ENCODE measurements at places on chromosomes 12 and 14. TPM values are rescaled to one million over a fixed set of nuclear protein-coding genes. Genes with fewer than 3 reads are reported as not detected.

Gene STAB2
- total RNA-seq = not detected

Gene PRPH
- not detected for total RNA-seq

Gene CMKLR1
- not detected for total RNA-seq

Gene SPIC
- not detected for total RNA-seq

Gene OXA1L
- 42.9 TPM for total RNA-seq

Gene NFATC4
- total RNA-seq = 14.6 TPM

Gene YY1
- total RNA-seq = 41.1 TPM

Gene PTPRO
- total RNA-seq = 0.91 TPM

Gene MFAP5
- total RNA-seq = 2.3 TPM

Gene SLC6A13
- not detected for total RNA-seq

Gene PUS1
- 14.3 TPM for total RNA-seq

Gene CLEC4E
- not detected for total RNA-seq

Gene STRN3
- total RNA-seq = 26.8 TPM

Gene MGAT4C
- not detected for total RNA-seq

Gene AQP6
- total RNA-seq = not detected

Gene ASCL1
- not detected for total RNA-seq

Gene MYH6
- total RNA-seq = not detected

Gene FOXM1
- total RNA-seq = 66.4 TPM

Gene C12orf50
- total RNA-seq = not detected

Gene MYF5
- not detected for total RNA-seq

Gene KCNH5
- total RNA-seq = not detected

Gene DENND5B
- total RNA-seq = 18.3 TPM

Gene CRIP2
- 3.8 TPM for total RNA-seq

Gene CCDC197
- not detected for total RNA-seq

Gene FAM186B
- 0.06 TPM for total RNA-seq

Gene TRHDE
- total RNA-seq = 29.5 TPM

Gene CLEC12A
- not detected for total RNA-seq

Gene ANKRD33
- total RNA-seq = not detected

Gene PPFIA2
- 0.47 TPM for total RNA-seq

Gene SCN8A
- total RNA-seq = 4.3 TPM

Gene ABHD12B
- not detected for total RNA-seq

Gene TMEM179
- total RNA-seq = not detected

Gene FOXN4
- not detected for total RNA-seq

Gene ACSM4
- total RNA-seq = not detected

Gene COL2A1
- total RNA-seq = not detected

Gene ITFG2
- 22.7 TPM for total RNA-seq

Gene PZP
- total RNA-seq = not detected

Gene HOXC12
- total RNA-seq = 11.0 TPM

Gene UNC79
- total RNA-seq = 0.13 TPM

Gene KRT3
- 0.08 TPM for total RNA-seq

Gene PRIM1
- 28.0 TPM for total RNA-seq

Gene TEX52
- not detected for total RNA-seq

Gene GLS2
- not detected for total RNA-seq

Gene TMPRSS12
- not detected for total RNA-seq

Gene CDKN1B
- total RNA-seq = 42.8 TPM

Gene ARHGDIB
- total RNA-seq = 50.8 TPM

Gene PIANP
- total RNA-seq = not detected

Gene GPR162
- 0.16 TPM for total RNA-seq

All from SJSA1 (cell line).